ENCODE measurements at places on chromosomes 7 and 10.

- DNase-seq: no peak
These were observed 67.6 kb upstream of the PITRM1 start for GRCh38 chr10:3239920-3240894.

- DNase-seq: no peak
These were observed 237.8 kb downstream of the SEMA3E start for GRCh38 chr7:83410989-83411591.

- no peak for DNase-seq
These were observed 454.0 kb upstream of the SORCS1 start for GRCh38 chr10:107618504-107618994.

DNA sequence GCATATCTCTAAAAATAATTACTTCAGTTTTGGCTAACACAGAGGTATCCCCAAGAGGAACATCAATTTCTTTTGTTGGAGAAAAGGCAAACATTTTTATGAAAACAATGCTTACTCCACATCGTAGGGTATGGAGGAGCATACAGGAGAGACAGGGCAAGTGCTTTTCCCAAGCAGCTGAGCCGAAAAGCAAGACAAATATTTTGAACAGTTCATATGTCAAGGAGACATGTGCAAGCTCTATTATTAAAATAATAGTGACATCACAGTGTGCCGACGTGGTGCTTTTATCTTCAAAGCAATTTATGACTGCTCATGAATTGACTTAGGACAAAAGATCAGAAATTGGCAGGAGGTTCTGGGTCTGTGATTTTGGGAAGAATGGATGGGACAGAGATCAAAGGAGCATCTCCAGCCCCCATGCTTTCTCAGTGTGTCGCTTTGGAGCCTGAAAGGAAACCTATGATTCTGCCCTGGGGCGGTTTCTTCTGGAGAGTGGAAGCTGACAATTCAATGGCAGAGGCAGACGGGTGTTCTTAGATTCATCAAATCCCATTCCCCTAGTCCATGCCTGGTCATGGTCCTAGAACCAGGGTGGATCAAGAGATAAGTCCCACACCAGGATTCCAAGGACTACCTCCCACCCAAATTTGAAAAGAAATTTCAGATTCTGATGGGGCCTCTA lies 97.1 kb downstream of the JCAD start:
- no peak for DNase-seq

- DNase-seq: peak; percentile 44
These were observed 157.2 kb upstream of the ZNF92 start for GRCh38 chr7:65216469-65216868.

DNA sequence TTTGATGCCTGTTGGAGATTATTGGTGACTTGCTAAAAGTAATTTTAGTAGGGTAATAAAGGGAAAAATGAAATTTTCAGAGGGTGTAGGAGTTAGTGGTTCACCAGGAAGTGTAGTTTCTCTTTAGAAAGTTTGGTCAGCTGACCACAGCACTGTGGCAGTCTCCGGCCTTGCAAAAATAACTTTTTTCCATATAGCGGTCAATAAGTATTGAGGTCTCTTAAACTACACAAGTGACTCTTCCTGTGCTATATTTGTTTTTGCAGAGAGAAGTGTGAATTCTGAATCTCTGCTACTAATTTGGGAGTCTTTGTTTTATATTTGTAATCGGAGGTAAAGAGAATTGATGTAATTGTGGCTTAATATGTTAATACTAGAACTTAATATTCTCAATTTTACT lies 24.3 kb downstream of the PTPN12 start:
- no peak for DNase-seq

GRCh38 chr7:150996376-150997074 lies 5.7 kb downstream of the NOS3 start:
- DNase-seq: no peak

GRCh38 chr10:33919244-33919643 lies 584.8 kb upstream of the NRP1 start:
- DNase-seq: no peak

DNA sequence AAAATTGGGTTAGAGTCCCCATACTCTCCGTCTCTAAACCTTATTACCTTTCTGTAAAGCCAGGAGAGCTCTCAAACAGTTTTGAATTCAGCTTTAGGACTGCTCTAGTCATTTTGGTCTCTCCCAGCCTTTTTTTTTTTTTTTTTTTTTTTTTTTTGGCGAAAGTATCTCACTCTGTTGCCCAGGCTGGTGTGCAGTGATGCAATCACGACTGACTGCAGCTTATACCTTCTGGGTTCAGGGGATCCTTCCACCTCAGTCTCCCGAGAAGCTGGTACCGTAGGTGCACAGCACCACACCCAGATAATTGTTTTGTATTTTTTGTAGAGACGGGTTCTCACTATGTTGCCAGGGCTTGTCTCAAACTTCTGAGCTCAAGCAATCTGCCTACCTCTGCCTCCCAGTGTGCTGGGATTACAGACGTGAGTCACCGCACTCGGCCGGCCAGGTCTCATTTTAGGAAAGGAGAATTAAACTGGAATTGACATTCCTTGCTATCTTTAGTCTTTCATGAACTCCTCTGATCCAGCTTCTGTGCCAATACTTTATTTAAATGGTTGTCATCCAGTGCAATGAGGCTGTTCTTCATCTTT lies 31.4 kb upstream of the RSU1 start:
- no peak for DNase-seq

DNA sequence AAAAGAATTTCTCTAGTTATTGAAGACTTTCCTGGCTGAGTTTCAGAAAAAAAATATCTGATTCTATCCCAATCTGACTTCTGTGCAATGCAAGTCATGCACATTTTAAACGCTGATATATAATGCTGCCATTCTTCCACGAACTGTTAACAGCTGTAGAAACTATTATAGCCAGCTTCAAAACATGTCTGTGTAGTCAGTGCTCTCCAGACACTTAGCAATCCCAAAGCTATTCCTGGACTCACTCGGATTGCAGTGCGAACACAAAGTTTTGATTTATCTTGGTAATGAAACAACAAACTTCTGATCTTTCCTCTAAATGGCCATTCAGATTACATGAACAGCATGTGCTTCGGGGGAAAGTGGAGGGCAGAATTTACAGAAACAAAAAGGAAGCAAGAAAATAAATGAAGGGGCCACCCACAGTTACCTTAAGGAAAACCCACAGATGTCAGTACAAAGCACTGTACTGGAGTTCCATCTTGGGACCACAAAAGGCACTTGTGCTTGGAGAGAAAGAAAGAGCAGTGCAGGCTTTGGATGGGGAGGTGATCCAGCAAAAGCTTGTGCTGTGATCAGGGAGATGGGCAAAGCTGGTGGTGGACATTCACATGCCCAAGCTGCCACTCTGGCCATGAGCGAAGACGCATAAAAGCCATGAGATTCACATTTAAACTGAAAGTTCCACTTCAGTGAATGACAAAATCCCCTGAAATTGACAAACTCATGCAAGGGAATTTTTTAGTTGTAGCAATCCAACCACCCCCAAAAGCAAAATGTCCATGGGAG lies 32.1 kb upstream of the ADO start:
- no peak for DNase-seq

GRCh38 chr10:13943735-13944398 lies 357.1 kb downstream of the PRPF18 start:
- no peak for DNase-seq

DNA sequence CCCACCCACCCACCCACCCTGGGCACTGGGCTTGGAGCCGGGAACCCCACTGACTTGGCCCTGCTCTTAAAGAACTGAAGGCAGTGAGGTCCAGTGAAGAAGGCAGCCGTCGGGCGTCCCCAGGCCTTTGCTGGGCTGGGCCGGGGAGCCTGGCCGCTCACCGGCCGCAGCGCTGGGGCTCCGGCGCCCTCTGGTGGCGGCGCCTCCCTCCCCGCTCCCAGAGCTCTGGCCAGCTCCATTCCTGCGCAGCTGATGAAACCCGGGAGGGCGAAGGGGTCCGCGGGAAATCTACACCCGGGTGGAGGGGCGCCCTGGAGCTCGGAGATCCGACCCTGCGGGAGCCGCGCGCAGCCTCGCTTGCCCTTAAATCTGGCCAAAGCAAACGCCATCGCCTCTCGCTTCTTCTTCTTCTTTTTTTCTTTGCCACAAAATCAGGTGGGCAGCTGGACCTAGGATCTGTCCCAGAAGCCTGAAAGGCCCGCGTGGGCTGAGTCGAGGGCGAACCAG lies 1.7 kb upstream of the CXCL12 start:
- peak; percentile 40 for DNase-seq

DNA sequence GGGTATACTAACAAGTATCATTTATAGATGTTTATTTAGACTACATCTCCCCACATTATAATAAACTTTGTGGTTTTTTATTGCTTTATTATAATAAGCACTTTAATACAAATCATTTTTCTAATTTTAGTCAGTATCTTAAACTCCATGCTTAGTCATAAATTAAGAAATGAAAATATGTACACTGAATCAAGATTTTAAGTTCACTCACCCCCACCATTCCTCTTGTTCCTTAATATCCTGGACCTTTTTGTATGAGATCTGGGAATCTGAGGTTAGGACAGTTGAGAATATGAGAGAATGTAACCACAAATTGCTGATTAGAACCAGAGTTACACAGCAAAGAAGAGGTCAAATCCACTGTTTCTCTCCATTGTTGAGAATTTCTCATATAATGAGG lies 93.6 kb upstream of the WNT16 start:
- no peak for DNase-seq

- DNase-seq: no peak
These were observed 650 bp upstream of the ZFAND2A start for GRCh38 chr7:1160670-1161021.
